ENCODE measurements at places on chromosomes 3 and 15.

GRCh38 chr3:11136830-11137626, 17.3 kb upstream of the HRH1 start:
- no peak for DNase-seq

DNA sequence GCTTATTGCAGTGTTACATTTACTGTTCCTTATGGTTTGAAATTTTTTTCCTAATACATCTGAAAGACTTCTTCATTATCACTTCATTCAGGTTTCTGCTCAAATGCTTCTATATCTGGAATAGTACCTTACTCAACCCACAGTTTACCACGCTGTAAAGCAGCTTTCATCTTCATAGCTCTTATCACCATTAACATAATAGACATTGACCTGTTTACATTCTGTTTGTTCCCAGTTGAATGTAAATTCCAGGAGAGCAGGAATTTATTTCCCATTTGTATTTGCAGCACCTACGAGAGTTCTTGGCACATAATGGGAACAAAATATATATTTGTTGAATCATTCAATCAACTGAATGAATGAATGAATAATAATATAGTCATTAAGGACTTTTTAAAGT, 844.6 kb upstream of the ROBO1 start:
- no peak for DNase-seq

DNA sequence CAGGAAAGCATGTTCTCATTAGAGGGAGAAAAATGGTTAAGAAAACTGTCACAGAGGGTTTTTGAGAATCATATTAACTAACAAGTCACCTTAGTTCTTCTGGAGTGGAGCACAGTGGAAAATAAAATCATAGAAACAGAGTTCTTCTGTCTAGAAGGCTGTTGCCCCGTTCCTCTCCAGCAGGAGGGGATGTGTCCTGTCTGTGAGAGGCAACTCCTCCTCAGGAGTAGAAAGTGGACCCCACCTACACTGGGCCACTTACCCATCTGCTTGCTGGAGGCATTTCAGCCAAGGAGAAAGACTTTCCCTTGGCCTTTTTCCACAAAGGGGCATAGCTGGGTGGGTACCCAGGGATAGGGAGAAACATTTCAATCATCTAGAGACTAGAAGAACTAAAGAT, 106.6 kb downstream of the SSR3 start:
- DNase-seq = no peak

DNA sequence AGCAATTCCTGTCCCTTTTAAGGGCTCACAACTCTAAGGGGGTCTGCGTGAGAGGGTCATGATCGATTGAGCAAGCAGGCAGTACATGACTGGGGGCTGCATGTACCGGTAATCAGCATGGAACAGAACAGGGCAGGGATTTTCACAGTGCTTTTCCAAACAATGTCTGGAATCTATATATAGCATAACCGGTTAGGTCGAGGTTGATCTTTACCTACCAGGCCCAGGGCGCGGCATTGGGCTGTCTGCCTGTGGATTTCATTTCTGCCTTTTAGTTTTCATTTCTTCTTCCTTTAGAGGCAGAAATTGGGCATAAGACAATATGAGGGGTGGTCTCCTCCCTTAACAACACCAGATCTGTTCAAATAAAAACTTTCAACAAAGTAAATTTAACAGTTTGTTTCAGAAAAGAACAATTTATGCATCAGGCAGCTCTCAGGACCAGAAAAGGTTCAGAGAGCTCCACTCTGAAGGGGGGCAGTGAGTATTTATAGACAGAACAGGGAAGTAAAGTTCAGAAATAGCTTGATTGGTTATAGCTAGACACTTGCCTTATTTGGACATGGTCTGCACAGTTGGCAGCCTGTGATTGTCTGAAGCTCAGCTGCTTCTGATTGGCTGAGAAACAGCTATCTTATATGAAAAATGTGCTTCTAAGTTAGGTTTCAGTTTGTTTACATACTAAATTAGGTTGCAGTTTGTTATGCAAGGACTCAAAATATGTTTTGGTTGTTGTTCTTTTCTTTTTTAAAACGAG, 17.2 kb upstream of the B4GALT4 start:
- DNase-seq = no peak

DNA sequence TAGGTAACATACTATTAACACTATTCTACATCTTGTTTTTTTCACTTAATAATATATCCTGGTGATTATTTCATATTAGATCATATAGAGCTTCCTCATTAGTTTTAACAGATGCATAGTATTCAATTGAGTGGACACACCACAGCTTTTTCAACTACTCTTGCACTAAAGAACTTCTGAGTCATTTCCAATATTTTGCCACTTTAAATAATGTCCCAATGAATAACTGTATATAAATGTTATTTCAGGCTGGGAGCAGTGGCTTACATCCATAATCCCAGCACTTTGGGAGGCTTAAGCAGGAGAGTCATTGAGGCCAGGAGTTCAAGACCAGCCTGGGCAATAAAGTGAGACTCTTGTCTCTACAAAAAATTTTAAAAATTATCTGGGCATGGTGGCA, 26.9 kb downstream of the MAP1A start:
- DNase-seq = no peak

DNA sequence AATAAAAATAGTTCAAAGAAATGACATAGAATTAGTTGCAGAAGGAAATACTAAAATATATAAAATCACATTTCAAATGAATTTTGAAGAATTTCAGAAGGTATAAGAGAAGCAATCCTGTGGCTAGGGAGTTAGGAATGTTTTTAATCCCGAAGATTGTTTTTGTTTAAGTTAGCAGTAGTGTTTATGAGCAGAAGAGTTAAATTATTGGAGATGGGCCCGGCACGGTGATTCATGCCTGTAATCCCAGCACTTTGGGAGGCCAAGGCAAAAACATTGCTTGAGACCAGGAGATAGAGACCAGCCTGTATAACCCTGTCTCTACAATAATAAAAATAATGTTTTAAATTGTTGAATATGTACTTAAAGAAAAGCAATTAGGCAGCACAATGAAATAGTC, 432.5 kb downstream of the MFSD1 start:
- no peak for DNase-seq

GRCh38 chr3:149234671-149235245, 13.1 kb upstream of the CP start:
- no peak for DNase-seq

- DNase-seq = no peak
Observed at GRCh38 chr15:61318802-61319525, 89.9 kb upstream of the RORA start.

- no peak for DNase-seq
Observed at GRCh38 chr3:80553211-80553610, 785.4 kb upstream of the ROBO1 start.

DNA sequence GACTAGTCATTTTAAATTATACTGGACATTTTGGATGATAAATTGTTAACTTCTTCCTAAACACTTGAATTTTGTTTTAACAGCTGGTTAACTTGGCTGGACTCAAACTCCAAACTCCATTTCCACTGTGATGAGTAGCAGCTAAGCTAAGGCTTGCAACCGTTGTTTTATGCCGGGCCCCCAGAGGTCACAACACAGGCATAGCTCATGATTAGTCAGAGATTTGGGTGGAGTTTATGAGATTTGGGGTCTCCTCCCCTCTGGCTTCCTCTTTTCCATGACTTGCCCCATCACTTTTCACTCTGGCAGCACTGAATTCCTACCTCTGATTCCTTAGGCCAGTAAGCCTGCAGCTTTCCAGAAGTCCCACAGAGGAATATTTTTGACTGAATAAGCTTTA, 12.8 kb downstream of the THAP10 start:
- no peak for DNase-seq

DNA sequence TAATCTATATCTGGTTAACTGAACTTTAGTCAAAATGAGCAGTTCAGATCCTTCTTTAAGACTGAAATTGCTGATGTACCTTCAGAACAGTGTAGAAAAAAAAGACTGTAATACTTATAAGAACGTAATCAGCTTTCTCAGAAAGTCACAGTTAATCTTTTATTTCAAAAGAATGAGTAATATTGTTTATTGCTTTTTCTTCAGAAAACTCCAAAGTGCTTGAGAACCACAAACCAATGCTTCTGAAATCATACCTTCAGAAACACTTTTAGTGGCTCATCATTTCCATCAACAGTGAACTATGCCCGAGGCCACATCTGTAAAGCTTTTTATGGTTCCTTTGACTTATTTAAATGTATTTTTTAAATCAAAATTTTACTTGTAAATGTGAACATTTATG, 33.3 kb upstream of the CLASP2 start:
- DNase-seq = no peak

DNA sequence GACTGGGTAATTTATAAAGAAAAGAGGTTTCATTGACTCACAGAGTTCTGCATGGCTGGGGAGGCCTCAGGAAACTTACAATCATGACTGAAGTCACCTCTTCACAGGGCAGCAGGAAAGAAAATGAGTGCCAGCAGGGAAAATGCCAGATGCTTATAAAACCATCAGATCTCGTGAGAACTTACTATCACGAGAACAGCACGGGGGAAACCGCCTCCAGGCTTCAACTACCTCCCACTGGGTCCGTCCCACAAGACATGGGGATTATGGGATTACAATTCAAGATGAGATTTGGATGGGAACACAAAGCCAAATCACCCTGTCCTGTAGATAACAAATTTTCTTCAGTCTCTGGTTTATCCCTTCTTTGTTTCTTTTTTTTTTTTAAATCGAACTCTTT, 31.0 kb upstream of the AVEN start:
- DNase-seq = no peak

DNA sequence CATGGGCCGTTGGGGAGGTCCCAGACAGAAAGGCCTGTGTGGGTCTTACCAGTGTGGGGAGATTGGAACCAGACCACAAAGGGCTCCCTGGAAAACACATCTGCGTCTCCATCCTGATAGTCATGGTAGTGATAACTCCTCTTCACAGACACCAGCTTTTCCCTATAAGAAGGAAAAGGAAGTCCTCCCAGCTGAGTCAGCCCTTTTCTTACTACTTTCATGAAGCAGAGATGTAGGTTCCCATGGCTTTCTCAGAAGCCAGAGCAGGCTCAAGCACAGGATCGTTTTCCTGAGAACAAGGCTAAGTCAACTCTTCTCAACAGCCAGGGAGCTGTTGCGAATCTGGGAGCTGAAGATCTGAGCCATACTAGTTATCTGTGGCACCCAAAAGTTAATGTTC, 6.1 kb downstream of the DNASE1L3 start:
- DNase-seq = no peak

- DNase-seq = no peak
Observed at GRCh38 chr3:60609446-60609845, 641.8 kb downstream of the FHIT start.

DNA sequence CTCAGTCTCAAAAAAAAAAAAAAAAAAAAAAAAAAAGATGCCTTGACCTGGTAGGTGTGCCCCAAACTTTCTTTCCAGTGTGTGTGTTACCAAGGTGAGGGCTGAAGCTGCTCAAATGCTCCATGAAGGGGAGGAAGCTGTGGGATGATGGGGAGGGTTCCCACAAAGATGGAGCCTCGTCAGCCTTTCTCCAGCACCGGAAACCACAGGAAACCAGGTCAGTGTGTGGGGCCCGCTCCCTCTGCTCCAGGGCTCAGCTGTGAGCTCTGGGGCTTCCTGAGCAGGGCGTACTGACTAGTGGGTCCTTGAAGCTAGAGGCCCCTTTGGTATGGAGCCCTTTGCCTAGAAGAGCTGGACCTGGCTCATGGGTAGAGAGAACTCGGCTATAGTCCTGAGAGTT, 681 bp upstream of the IL17RE start:
- no peak for DNase-seq

DNA sequence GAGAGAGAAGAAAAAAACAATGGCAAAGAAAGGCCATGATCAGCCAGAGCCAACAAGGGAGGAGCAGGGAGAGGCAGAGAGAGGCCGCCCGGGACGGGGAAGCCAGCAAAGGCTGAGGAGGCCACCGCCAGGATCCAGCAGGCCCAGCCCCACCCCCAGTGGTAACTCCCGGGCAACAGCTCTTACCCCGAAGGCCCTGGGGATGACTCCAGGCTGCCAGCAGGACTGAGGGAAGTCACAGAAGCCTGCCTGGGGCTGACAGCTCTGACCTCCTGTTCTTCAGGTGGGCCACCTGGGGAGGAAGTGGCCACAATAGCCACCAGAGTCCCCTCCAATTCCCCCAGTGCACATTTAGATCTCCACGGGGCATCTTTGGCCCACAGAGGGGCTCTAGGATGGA, 184.3 kb upstream of the LINGO1 start:
- DNase-seq = no peak

DNA sequence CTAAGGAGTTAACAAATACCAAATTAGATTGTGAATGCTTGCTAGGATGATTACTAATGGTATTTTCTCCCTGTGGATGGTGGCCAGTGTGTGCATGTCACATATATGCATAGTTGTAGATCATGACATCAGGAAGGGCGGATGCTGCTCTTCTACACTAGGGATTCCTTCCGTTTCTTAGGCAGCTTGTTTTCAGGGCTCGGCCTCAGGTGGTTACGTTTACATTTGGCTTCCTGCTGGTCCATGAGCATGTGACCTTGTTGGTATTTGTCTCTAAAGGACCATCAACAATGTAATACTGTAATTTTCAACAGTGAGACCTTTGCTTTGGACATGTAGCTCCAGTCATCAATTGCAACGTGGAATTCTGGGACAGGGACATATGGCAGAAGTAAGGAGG, 221.4 kb downstream of the NR1D2 start:
- peak; percentile 36 for DNase-seq

DNA sequence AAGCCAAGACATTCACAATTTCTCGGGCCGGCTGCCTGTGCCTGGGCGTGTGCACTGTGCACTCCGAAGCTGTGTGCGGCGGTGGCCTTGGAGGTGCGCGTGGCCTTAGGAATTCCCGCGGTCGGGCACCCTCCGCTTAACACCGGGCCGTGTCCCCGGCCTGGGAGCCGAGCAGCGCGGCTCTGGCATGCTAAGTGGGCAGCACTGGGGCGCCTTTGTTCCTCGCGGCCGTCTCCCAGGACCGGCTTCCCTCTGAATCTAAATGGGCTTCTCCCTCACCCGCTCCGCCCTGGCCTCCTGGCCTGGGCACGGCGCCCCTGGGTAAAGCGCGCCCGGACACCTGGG, 498 bp upstream of the ARNT2 start:
- no peak for DNase-seq

- DNase-seq = no peak
Observed at GRCh38 chr3:151871639-151872468, 1.6 kb upstream of the SUCNR1 start.

GRCh38 chr3:16508243-16508578, 5.3 kb downstream of the RFTN1 start:
- peak; percentile 5 for DNase-seq

- DNase-seq = peak; percentile 82
Observed at GRCh38 chr3:183298701-183299153, 45.7 kb downstream of the B3GNT5 start.

DNA sequence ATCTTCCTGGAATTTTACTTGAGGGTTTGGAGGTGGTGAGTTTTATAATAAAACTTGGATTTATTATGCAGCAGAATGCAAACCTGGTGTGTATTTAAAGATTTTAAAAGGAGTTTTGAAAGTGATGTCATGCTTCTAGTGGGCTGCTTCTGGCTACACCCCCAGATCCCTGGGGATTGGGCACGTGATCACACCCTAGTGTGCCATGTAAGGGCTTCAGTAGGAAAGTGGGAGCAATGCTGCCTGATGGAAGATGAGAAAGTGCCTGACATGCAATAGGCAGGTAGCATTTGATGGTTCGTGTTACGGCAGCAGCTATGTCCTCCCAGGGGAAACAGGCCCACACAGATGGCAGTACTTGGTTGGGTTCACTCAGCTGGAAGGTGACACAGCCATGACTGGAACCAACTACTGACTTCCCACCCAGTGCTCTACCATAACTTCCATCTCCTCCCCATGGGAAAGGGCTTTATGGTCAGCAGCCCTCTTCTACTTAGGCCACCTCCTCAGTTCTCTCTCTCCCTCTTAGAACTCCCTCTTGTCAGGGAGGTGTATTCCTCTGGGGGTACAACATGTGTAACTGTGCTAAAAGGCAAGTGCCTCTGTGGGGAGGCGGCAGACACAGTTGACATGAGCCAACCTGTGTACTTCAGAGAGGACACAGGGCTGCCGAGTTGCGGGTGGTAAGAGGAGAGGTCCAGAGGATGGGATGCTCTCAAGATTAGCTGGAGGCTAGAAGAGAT, 5.6 kb downstream of the ITPKA start:
- no peak for DNase-seq
